ENCODE measurements at places on chromosomes 5 and 9.

- DNase-seq, result no peak
Observed at GRCh38 chr5:172496671-172497371, 42.5 kb upstream of the SH3PXD2B start.

- no peak for DNase-seq
Observed at GRCh38 chr5:167790462-167791260, 500.8 kb upstream of the WWC1 start.

GRCh38 chr9:4579001-4579400, 83.1 kb upstream of the PLPP6 start:
- DNase-seq, result no peak

GRCh38 chr5:1215320-1216096, 9.7 kb upstream of the SLC6A18 start:
- DNase-seq, result no peak

- no peak for DNase-seq
Observed at GRCh38 chr5:12460493-12461261, 556.4 kb upstream of the CTNND2 start.

- peak; percentile 37 for DNase-seq
Observed at GRCh38 chr9:69380811-69381210, 55.8 kb downstream of the ENTREP1 start.

GRCh38 chr9:85527331-85528020, 214.3 kb downstream of the AGTPBP1 start:
- no peak for DNase-seq
